D341Med (cell line): ENCODE measurements at places on chromosomes 7 and 10.

DNA sequence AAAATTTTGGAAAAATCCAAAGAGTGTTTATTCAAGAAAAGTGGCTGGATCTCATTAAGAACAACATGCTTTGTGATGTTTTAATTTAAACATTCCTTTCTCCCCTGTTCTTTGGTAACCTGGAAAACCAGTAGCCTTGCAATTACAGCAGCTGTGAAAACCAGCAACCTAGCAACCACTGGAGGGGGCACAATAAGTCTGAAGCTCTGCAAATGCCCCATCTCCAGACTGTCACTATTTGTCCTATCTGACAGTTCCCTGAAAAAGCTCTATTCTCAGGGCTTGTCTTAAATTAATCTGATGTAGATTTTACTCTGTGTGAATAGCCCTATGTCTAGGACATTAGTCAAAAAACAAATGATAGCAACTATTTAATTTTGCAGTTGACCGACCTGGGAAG, 137.6 kb upstream of the THSD7A start:
- no peak for DNase-seq

DNA sequence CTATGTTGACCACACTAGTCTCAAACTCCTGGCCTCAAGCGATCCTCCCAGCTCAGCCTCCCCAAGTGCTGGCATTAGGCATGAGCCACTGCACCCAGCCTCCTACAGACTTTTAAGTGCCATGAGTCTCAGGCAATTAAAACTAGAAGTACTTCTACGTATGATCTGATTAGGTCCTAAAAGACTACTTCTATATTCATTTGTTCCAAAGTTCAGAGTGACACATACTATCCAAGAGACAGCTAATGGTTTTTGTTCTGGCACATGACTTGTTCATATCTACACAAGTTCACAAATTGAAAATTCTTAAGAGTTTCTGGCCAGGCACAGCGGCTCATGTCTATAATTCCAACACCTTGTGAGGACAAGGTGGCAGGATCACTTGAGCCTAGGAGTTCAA, 11.7 kb downstream of the ARHGAP19 start:
- DNase-seq: no peak

- DNase-seq: no peak
Observed at GRCh38 chr7:75969182-75969581, 25.2 kb downstream of the TMEM120A start.

DNA sequence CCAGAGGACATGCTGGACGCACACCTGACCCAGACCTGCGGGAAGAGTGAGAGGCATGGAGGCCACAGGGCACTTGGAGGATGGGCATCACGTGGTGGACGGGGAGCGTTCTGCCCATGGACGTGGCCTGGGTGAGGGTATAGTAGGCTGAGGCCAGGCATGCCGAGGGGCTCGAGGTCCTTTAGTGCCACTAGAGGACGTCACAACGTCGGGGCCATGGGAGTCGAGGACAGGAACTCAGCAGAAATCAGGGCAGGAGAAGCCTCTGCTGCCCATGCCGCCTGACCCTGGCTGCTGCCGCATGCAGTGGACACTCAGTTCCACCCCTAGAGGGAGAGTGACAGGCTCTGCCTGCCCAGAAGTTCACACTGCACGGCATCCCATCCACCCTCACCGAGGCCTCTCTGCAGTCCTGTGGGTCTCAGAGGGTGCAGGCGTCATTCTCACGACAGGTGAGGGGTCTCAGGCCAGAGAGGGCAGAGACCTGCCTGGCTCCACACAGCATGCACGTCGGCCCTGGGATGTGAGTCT, 198.7 kb downstream of the ADARB2 start:
- DNase-seq: no peak

- no peak for DNase-seq
Observed at GRCh38 chr7:143255564-143255963, 7.7 kb upstream of the GSTK1 start.

DNA sequence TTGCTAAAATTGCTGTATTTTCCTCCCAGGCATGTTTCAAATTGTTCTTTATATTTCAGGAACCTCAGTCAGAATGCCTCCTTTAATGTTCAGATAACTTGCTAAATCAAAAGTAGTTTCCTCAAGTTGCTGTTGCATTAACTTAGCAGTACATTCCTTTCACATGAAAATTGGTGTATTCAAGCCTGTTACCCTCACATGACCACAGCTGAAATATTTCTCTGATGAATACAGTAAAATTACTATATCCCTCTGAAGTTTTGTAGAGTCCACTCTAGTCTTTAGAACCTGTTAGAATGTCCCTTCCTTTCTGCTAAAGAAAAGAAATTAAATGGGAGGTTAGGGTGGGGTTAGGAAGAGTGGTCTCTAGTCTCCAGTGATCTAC, 24.5 kb upstream of the C1GALT1 start:
- no peak for DNase-seq

DNA sequence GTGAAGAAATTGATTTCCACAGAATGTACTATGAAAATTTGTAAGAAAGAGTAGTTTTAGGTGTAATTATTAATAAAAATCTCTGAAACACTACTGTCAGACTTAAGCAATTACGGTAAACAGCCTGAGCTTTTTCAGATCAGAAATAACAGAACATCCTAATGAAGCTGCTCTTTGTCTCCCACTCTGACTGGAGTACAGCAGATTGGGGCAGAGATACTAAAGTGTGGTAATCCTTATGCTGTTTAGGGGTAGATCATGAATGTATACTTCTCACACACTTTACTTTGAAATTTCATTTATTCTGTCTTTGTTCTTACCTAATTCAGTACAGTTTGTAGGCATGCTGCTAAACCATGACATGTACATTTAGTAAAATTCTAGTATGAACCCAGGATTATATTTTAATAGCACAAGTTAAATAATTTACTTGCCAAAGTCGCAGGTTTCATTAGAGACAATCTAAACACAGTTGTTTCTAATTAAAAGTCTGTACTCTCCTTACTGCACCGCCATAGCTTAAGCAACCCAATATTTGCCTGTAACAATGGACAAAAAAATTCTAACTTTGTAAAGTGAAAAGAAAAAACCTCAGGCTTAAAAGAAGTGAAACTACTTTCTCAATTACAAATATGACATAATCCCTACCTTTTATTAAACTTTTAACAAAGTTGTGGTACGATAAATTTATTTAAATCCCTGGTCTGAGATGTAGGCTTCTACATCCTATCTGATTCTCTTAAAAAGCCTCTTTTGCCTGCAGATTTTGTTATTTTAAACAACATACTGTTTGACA, 88.8 kb downstream of the KMT2E start:
- DNase-seq: no peak

DNA sequence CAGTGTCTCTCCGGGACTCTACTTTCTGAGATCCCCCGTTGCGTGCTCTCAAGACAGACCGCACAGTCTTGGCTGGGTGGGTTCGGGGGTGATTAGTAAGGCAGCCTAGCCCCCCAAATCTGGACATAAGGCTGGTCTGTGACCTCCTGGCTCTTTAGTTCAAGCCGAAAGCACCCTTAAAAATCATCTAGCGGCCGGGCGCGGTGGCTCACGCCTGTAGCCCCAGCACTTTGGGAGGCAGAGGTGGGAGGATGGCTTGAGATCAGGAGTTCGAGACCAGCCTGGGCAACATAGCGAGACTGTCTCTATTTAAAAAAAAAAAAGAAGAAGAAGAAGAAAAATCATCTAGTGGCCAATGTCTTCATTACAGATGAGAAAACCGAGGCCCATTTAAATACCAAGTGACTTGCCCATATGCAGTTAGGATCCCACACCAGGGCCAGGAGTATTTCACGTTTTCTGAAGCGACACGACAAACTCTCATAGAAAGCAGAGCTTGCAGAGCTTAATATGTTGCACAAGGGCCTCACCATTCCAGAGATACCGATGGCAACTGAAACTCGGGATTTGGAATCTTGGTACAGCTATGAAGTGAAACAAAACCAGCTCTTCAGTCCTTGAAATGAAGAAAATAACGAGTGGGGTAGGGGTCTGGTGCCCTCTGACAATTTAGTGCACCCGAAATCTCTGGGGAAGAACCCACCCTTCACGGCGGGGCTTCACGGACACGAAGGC, 703 bp upstream of the HILPDA start:
- no peak for DNase-seq

DNA sequence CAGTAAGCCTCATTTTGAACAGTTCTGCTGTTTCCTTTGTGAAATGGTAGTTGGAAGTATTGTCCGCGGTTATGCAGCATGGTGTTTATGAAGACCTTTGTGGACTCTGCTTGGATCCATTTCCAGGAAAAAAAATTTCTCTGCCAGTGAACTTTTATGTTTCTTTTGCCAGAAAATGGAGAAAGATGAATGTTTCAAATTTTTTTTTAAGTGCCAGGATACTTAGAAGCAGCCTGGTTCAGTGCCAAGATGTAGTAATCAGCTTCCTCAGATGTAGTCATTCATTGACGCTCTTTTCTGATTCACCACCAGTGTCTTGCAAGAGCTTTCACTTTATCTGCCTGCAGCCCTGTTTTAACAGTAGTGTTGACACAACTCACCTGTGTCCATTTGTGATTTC, 258.2 kb downstream of the SDK1 start:
- no peak for DNase-seq

DNA sequence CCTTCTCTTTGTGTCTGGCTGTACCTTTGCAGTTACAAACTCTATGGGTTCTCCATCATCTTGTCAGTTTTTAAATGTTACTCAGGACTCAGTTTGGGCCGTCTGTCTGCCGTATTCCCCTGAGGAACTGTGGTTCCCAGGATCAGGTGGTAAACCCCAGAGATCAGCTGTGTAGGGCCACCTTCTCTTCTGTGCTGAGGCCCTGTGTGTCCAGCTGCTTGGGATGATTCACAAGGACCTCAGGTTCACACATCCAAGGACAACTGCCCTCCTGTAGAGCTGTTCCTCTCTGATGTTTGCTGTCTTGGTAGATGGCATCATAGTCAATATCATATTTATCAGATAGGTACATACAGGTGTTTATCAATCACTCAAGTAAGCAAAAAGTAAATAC, 24.5 kb downstream of the CUL1 start:
- DNase-seq: no peak

GRCh38 chr7:40175725-40176510, 41.1 kb downstream of the SUGCT start:
- DNase-seq: no peak
